Cardiac muscle cell (in vitro differentiated cells and primary cell): ENCODE measurements at places on chromosomes 12 and 14.

GRCh38 chr12:9906873-9907272 lies 25.3 kb downstream of the CLEC2A start:
- DNase-seq, result no peak

DNA sequence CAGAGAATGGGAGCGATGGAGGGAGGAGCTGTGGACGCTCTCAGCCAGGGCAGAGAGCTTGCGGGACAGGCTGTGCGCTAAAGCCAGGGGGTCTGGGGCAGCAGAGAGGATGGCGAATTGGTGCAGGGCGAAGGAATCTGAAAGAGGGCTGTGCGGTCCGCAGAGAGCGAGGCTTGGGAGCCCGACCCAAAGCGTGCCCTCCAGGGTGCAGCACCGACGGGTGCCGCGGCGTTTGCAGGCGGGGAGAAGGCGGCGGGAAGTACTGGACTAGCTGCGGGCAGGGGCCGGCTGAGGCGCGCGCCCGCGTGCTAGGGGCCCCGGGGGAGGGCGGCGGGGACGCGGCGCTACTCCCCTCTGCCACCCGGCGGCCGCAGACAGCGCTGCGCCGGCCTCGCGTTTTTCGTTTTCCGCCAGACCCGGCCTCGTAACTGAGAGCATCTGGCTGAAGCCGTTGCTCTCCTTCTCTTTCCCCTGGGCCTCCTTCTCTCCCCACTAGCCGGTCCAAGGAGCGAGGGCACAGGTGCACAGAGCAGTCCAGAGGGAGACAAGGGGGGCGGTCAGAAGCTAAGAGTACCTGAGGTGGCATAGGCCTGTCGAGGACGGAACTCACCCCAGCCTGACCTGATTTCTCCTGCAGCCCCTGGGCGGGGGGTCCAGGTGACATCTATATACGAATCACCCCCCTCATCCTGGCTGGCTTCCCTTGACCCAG lies 24.9 kb downstream of the SLC6A12 start:
- peak; percentile 85 for DNase-seq

DNA sequence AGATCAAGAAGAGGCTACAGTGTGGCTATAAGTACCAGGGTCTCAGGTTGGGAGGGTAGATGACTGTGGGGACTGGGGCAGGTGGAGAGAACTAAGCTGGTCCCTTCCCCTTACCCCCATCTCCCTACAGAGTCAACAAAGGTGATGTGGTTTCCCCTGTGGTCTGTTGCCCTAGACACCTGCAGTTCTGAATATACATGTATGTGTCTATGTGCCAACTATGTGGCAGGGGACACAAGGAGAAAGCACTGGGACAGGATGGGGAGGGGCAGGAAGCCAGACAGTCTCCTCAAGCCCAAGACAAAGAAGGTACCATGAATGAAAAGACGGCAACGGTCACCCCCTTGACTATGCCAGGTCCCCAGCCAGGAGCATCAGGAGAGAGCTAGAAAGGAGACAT lies 4.5 kb upstream of the HDAC7 start:
- no peak for DNase-seq

DNA sequence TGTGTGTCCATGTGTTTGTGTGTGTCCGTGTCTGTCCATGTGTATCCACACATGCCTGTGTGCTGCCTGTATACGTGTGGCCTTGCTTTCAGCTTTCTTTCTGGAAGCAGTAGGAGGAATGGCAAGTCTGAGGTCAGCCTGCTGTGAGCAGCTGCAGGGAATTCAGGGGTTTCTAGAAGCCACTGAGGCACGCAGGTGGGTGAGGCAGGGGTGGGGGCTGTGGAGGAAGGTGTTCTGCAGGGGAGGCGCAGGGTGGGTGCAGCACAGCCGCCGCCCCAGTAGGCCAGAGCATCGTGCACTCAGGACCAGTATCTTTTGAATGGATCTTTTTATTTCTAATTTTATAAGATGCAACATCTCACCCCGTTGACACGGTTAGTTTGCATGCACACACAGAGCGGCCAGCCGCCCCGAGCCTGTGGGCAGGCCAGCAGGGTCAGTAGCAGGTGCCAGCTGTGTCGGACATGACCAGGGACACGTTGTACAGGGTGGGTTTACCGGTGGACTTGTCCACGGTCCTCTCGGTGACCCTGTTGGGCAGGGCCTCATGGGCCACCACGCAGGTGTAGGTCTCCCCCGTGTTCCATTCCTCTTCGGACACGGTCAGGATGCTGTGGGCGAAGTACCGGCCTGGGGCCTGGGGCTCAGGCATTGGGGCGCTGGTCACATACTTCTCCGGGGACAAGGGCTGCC lies 327.7 kb downstream of the TMEM121 start:
- DNase-seq, result no peak

DNA sequence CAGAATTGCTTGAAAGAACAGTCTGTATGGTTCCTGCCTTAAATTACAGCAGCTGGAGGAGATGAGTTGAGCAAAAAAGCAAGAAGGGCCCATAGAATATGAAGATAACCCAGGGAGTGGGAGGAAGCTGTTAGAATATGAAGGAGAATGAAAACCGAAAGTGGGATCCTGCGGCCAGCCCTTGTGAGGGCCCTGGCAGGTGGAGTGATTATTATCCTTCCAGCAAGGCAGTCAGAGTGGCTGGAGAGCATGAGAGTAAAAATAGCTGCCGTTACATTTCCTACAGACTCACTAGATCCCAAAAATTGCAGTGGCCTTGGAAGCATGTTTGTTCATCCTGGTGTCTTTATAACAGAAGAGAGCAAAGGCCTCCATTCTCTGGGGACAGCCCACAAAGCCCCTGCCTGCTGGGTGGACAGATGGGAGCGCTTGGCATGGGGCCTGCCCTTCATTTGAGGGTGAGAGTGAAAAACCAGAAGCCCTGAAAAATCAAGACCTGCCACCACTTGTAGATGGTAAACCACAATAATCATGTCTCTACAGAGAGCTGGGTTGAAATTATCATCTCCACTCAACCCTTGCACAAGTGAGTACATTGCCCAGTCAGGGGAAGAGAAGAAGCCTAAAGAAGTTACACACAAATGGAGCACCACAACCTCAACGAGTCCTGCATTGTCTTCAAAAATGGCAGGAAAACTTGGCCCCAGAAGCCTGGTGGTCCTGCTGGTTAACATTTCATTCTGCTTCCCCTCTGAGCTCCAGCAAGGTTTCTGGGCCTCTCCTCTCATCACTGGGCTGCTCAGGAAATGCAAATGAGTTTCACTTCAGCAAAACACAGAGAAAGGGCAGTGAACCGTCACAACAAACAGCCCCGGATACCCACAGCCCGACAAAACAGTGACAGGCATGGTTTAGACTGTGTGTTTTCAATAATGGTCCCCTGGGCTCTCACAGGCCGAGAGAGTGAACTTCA lies 20.5 kb downstream of the ZDHHC22 start:
- DNase-seq, result peak; percentile 32

- DNase-seq, result no peak
These were observed 127.6 kb downstream of the GXYLT1 start for GRCh38 chr12:42017051-42017450.

- no peak for DNase-seq
These were observed 128.5 kb downstream of the WIF1 start for GRCh38 chr12:64992641-64993040.

- DNase-seq, result peak; percentile 40
These were observed 8.8 kb upstream of the EGLN3 start for GRCh38 chr14:33959692-33960151.

DNA sequence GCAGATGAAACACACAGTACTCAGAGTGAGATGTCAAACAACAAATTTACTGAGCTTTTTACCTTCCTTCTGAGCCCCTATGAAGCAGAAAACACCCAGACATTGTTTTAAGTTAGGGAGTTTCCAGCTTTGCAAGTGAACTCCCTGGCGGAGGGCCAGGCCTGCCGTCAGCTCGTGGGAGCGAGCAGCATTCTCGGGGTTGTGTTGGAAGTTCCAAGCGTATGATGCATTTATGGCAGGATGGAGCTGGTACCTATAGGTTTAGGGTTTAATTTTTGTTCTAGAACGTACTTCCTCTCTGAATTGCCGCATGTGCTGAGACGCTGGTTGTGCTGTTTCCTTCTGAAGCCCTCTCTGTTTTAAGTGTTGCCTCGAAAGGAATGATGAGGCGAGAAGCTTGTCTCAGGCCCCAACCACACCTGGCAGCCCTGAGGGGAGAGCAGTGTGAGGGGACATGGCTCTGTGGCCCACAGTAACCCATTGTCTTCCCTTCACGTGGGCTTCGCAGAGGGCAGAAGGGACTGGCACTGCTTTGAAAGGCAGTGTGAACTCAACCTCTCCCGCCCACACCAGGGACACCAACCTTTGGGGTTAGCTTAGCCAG lies 76.6 kb downstream of the SSPN start:
- DNase-seq, result peak; percentile 95

DNA sequence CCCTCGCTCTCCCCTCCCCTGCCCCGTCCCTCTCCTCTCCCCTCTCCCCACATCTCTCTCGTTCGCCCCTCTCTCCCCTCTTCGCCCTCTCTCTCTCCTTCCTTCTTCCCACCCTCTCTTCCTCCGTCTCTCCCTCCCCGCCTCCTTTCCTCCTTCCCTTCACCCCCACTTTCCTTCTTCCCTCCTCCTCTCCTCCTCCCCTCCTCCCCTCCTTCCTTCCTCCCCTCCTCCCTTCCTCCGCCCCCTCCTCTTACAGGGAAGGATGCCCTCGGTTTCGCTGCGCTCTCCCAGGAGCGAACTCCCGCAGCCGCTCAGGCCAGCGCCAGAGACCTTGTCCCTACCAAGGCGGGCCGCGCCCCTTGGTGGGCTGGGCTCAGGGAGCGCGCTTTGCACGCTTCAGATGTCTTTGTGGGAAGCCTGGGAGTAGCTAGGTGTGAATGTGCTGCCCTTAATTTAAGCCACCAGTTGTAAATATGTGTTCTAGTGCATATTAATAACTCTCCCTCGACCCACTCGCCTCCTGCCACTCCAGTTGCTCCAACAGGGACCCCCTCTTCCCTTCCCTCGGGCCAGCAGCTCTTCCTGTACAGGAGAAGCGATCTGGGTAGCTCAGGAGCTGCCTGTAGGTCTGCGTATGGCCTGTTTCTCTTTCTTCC lies 13.3 kb upstream of the MAP3K9 start:
- DNase-seq, result peak; percentile 69

- DNase-seq, result no peak
These were observed 160.0 kb downstream of the TRHDE start for GRCh38 chr12:72432037-72432604.

GRCh38 chr12:94225506-94225905 lies 77.1 kb downstream of the PLXNC1 start:
- no peak for DNase-seq

GRCh38 chr12:121748571-121749265 lies 36.2 kb downstream of the TMEM120B start:
- DNase-seq, result peak; percentile 61

- no peak for DNase-seq
These were observed 8.5 kb upstream of the SERPINA12 start for GRCh38 chr14:94517641-94518257.

DNA sequence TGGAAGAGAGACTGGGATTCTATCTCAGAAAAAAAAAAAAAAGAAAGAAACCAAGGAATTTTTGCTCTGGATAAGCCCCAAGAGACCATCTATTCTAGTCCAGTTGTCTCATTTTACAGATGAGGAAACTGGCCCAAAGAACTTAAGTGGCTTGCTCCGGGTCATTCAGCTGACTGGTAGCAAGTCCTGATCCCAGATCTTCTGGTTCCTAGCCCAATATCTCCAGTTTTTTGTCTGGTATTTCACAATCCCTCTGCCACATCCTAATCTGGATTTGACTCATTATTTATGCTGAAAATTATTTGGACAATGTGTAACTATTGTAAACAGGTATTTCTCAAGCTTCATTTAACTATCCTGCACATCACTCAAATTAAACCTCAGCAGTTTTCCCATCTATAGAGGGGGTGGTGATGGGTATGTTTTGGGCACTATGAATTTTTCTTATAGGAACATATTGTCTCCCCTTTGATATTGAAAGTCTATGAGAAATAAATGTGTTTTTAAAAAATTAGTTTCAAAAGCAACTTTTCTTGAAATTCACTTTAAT lies 43.4 kb downstream of the PPP2R5E start:
- DNase-seq, result no peak

DNA sequence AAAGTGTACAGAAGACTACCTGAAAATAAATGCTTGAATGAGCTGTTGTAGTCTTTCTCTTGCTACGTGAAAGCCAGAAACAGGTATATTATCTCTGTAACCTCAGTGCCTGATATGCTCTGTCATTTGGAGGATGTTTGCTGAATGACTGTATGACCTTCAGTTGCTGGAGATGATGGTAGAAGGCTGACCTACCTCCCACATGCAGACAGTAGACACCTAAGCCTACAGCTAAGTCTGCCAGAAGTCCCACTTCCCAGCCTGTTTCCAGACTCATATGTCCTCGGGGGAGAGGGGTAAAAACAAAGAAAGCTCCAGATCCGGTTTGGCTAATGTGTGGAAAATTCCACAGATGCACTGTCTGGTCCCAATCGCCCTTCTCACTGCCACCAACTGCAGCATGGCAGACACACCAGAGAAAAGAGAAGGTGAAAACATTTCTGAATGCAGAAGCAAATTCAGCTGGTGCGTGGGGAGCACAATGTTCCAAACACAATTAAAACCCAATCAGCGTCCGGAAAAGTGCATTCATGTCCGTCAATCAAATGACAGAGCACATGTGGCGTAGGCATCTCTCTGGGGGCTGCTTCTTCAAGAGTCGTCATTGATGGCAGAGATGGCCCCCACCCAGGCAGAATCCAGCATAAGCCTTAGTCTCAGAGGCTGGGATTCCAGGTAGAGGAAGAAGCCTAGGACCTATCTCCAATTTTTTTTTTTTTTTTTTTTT lies 76.3 kb upstream of the TBX3 start:
- no peak for DNase-seq

GRCh38 chr12:69687390-69687789 lies 11.7 kb downstream of the BEST3 start:
- DNase-seq, result peak; percentile 40

GRCh38 chr12:70529647-70530046 lies 107.6 kb downstream of the PTPRB start:
- DNase-seq, result no peak

DNA sequence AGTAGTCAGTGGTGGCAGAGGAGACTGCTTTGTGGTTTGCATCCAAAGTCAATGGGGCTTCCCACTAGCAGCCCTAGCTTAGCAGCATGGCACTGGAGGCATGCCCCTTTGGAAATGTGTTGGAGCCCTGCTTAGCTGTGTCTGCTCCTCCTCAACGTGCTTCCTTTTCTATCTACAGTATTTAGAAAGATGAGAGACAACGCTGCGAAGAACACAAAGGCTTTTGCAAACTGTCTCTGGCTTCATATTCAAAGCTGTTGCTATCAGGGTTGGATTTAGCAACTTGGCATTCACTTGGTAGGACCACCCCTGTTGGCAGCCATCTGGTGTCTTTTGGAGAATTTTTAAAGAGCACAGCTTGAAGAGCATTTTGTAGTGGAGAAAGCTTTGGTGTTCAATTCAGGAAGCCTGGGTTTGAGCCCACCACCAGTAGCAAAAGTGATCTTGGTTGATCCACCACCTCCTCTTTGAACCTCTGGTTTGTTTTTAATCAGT lies 82.1 kb upstream of the CCDC196 start:
- no peak for DNase-seq

- peak; percentile 43 for DNase-seq
These were observed 11.5 kb downstream of the SLC38A2 start for GRCh38 chr12:46360908-46361666.

DNA sequence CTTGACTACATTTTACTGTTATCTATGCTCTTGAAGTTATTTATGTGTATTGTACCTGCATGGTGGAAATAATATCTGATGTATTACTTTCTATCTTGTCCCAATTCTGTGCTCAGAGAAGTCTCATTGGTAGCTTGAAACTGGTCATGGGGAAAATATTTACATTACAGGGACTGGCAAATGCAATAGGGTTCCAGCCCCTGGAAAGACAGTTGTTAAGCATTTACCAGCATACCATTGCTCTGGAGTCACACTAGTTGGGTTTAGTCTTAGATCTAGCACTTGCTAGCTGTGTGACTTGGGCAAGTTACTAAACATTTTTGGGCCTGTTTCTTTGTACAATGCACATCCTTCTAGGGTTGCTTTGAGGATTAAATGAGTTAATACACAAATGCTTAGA lies 86.3 kb upstream of the NRXN3 start:
- DNase-seq, result no peak
